PC-3 (cell line): ENCODE measurements at places on chromosomes 12 and 14. TPM values are rescaled to one million over a fixed set of nuclear protein-coding genes. Genes with fewer than 3 reads are reported as not detected.

Gene ATG101
- total RNA-seq: 110 and 167 TPM in 2 replicates

Gene SYNJ2BP
- 13.1 and 16.4 TPM in 2 replicates for total RNA-seq

Gene DLK1
- not detected in 2 replicates for total RNA-seq

Gene NKX2-1
- not detected in 2 replicates for total RNA-seq

Gene SLC2A3
- total RNA-seq: not detected in 2 replicates

Gene GLIPR1L1
- not detected in 2 replicates for total RNA-seq

Gene TSPAN19
- not detected in 2 replicates for total RNA-seq

Gene KRT80
- total RNA-seq: 19.8 and 30.1 TPM in 2 replicates

Gene TCL1B
- total RNA-seq: not detected in 2 replicates

Gene FANCM
- total RNA-seq: 11.7 and 15.6 TPM in 2 replicates

Gene CCDC88C
- 19.7 and 27.4 TPM in 2 replicates for total RNA-seq

Gene CFL2
- 88.4 and 98.0 TPM in 2 replicates for total RNA-seq

Gene PAX9
- total RNA-seq: 14.3 and 14.9 TPM in 2 replicates

Gene TRPV4
- total RNA-seq: 1.6 and 2.4 TPM in 2 replicates

Gene TMEM63C
- 4.0 and 5.4 TPM in 2 replicates for total RNA-seq

Gene LRP1-AS
- total RNA-seq: not detected in 2 replicates

Gene CLEC2B
- not detected in 2 replicates for total RNA-seq

Gene RERG
- not detected in 2 replicates for total RNA-seq

Gene BEST3
- 0.55 TPM in 1 of 2 replicates, not detected in the other for total RNA-seq
